H1 (cell line): ENCODE measurements at places on chromosomes 6 and 20. TPM values are rescaled to one million over a fixed set of nuclear protein-coding genes. Genes with fewer than 3 reads are reported as not detected.

The SKIC2 gene
- total RNA-seq: 59.7 and 68.5 TPM in 2 replicates

The IL20RA gene
- 1.5 and 1.7 TPM in 2 replicates for total RNA-seq

DNA sequence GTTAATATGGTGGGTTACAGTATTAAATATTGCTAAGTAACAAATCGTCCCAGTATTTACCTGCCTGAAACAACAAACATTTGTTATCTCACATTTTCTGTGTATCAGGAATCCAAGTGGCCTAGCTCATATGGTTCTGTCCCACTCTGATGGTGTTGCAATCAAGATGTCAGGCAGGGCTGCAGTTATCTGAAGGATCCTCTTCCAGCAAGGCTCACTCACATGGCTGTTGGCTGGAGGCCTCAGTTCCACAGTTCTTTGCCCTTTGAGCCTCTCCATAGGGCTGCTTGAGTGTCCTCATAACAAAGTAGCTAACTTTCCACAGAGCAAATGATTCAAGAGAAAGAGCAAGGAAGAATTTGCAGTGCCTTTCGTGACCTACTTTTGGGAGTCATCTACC lies 17.7 kb downstream of the RAB22A start:
- no peak for DNase-seq

- no peak for DNase-seq
These were observed 37.1 kb downstream of the CD109 start for GRCh38 chr6:73732845-73733675.
